ENCODE measurements at places on chromosomes 6 and 20.

DNA sequence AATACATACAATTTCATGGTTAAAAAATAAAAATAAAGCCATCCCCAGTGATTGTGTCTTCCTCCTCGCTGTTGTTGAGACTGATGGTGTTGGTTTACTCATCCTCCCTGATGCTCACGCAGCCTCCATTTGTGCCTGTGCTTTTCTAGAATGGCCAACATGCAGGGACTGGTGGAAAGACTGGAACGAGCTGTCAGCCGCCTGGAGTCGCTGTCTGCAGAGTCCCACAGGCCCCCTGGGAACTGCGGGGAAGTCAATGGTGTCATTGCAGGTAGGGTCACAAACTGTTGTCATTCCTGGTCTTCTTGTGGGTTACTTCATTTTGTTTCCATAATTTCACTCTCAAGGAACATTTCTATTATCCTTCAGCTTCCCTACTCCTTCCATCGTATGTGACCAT, 28.0 kb downstream of the CAP2 start:
- no peak for DNase-seq

DNA sequence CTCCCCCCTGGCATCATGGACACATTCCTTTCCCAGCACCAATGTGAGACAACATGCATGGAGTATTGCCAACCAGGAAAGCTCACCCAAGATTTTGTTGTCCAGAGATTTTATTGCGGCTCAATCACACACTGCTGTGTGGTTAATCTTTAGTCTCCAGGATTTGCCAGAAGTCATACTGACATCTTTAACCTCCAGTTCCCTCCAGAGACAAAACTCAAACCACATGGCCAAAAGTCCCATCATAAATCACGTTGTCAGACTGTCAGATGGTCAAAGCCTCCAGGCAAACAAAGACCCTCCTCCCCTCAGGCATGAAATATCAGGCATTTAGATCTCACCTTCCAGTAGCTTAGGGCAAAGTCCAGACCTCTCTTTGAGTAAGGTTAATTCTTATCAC, 97.3 kb upstream of the OPRM1 start:
- no peak for DNase-seq

GRCh38 chr6:137056121-137056880, 11.5 kb upstream of the IL20RA start:
- no peak for DNase-seq

GRCh38 chr6:166905013-166905412, 51.3 kb downstream of the RNASET2 start:
- no peak for DNase-seq

- no peak for DNase-seq
These were observed 6.6 kb upstream of the GUCA1B start for GRCh38 chr6:42201382-42201781.

- no peak for DNase-seq
These were observed 125.5 kb downstream of the IPCEF1 start for GRCh38 chr6:154230910-154231595.

Measured in SK-N-MC (cell line).